ENCODE measurements at places on chromosomes 5 and 9. TPM values are rescaled to one million over a fixed set of nuclear protein-coding genes. Genes with fewer than 3 reads are reported as not detected.
A peak's percentile ranks its signal among the peaks of the same experiment; 100 is the strongest.

- DNase-seq = no peak
Observed at GRCh38 chr5:77431719-77432118, 60.4 kb downstream of the WDR41 start.

DNA sequence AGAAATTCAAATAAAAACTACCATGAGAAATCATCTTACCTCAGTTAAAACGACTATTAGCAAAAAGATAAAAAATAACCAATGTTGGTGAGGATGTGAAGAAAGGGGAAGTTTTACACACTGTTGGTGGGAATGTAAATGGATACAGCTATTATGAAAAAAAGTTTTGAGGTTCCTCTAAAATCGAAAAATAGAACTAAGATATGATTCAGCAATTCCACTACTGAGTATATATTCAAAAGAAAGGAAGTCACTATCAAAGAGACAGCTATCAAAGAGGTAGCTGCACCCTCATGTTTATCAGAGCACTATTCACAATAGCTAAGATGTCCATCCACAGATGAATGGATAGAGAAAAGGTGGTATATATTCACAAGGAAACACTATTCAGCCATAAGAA, 1888.4 kb downstream of the MAT2B start:
- no peak for DNase-seq

DNA sequence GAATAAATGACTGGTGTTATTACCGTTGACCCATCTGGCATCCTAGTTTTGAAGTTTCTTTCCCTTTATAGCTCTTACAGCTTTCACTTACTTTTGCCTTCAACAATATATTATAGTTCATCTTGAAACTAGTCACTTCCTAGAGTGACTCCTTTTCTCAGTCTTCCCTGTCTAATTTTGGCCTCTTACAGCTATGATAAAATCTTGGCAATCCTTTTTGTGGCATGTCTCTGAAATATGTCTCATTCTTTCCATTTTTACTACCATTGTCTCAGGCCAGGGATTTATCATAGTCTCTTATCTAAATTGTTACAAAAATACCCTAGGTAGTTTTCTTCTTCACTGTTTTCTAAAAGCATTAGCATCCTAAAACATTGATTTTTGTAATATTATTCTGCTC, 621.3 kb upstream of the ZNF608 start:
- DNase-seq = no peak

DNA sequence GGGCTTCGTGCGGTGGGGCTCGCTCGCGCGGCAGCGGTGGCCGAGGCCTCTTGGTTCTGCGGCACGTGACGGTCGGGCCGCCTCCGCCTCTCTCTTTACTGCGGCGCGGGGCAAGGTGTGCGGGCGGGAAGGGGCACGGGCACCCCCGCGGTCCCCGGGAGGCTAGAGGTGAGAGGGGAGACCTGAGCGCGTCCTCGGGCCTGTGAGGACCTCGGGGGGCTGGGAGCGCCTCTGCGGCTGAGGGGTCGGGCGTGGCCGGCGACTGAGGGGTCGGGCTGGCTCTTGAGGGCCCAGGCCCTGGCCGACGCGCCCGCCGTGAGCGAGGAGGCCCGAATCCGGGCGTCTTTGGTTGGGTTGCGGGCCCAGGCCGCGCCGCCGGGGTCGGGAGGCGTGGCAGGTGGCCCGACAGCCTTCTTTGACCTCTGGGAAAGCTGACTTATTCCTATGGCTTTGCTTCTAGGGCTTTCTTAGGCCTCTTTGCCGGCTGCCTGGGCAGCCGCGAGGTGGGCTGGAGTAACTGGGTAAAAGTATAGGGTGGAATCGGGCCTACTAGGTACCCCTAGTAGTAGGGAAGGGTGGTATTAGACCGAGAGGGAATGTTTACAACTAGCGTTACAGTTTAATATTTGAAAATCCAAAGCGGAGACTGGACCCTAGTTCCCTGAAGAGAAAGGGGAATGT, at the start of gene CANX:
Gene CANX, plus strand, starts transcription at position 33 of the 681 bp plus-strand sequence. CDS start 6,715 bp downstream, outside the sequence.
- no peak for DNase-seq

- DNase-seq = peak; percentile 30
Observed at GRCh38 chr5:78553580-78554353, 94.8 kb downstream of the LHFPL2 start.

DNA sequence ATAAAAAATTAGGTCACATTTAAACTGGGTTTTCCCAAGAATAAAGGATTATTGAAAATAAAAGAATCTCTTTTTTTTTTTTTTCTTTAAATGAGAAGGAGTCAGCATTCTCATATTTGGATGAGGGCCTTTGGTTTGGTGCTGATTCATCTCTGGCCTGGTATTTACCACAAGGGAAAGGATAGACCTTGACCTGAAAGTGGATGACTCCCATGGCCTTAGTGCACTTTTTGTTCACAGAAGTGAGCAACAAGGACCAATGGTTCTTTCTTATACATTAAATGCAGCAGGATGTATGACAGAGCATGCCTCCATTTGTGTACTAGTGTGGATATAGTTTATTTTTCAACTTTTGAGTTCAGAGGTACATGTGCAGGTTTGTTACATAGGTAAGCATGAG, 6.9 kb downstream of the YTHDC2 start:
- no peak for DNase-seq

- peak; percentile 76 for DNase-seq
Observed at GRCh38 chr5:43305948-43306565, 7.2 kb downstream of the HMGCS1 start.

The FLT4 gene
- 471 TPM for total RNA-seq

The IL33 gene
- total RNA-seq = 11.8 TPM

Data from dermis blood vessel endothelial cell (primary cell).